ENCODE measurements at places on chromosomes 2 and 18.

DNA sequence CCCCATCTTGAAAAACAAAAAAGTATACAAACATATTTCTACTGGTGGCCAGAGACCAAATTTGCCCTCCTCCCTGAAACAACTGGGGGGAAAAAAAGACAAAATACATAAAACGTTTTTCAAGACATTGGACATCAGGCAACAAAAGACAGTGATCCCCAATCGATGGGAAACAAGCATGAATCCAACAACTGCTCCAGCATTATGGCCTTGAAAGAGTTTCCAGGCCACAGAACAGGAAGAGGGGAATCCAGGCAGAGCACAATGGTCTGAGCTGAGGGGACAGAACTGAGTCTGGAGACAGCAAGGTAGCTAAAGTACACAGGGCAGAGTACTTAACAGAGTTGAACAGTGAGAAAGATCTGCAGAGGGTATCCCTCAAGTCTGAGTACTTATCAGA is 4.4 kb downstream of the CCDC88A start:
- no peak for DNase-seq

- DNase-seq, result no peak
Observed at GRCh38 chr2:17864676-17865075, 13.8 kb upstream of the KCNS3 start.

DNA sequence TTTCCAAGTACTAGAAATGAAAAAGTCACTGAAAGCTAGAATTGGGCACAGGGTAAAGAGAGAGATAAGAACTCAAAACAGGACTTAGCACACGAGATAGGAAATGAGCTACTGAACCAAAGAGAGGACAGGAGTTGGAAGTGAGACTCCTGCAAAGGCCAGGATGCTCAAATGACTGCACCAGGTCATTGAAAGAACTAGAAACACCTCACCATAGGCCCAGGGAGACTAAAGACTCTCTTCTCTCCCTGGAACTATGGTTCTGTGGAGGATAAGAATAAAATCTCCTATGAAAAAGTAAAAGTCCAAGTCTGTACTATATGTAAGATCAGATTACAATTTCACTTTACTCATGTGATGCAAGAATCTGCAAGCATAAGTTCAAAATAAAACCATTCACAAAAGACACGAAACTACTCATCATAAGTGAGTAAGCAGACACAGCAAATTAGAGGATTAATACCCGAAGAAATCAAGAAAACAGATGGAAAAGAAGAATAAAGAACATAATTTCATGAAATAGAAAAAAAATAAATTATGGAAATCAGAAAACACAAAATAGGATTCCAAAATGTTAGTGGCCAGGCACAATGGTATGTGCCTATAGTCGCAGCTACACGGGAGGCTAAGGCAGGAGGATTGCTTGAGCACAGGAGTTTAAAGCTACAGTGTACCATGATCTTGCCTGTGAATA is 6.5 kb downstream of the NBAS start:
- DNase-seq, result no peak

- DNase-seq, result no peak
Observed at GRCh38 chr18:22399949-22400348, 17.8 kb downstream of the CTAGE1 start.

GRCh38 chr2:128779301-128780095 is 460.8 kb upstream of the HS6ST1 start:
- DNase-seq, result no peak

DNA sequence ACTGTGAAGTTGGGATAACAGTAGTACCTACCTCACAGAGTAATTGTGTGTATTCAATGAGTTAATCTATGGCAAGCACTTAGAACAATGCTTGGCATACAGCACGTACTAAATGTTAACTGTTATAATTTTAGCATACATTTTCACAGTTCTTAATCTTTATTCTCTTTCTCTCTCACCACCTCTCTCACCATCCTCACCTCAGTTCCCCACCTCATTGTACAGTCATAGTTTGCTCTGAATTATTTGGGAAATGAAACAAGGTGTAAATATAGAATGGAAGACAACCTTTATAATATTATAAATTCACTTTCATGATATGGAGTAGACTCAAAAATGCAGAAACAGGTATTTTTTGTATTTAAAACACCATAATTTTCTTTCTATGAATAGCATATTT is 40.0 kb upstream of the DNAH7 start:
- DNase-seq, result no peak

- DNase-seq, result peak; percentile 38
Observed at GRCh38 chr2:136131961-136132824, 14.2 kb upstream of the CXCR4 start.

DNA sequence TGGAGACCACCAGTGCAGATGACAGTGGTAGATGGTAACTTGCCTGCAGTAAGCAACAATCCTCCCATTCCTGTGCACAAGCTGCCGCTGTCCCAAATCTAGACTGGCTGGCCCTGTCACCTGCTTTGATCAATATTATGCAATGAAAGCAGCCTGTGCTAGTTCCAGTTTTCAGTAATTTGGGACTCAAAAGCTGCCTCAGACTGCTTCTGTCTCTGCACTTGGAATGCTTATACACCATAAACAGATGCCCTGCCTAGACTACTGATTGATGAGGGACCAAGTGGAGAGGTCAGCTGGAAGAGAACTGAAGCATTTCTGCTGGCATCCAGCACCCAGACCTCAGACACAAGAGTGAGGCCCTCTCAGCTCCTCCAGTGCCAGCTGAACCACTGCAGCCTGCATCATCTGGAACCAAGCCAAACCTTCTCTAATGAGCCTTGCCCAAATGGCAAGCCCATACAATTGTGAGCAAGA is 24.9 kb downstream of the CCBE1 start:
- no peak for DNase-seq

DNA sequence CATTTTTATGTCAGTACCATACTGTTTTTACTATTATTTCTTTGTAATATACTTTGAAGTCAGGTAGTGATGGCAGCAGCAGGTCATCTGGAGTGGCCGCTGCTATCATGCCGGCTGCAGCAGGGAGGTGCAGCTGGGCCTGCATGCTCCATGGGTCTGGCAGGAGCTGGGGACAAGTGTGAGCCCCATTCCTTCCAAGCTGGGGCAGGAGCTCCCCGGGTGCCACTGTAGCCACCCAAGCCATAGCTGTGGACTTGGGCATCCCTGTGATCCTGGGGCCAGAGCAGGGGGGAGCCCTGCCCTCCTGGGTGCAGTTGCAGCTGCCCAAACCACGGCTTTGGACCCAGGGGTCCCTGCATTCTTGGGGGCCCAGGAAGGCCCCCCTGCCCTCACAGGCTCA is 59.2 kb downstream of the CSRNP3 start:
- no peak for DNase-seq

GRCh38 chr2:128813352-128814034 is 494.8 kb upstream of the HS6ST1 start:
- DNase-seq, result no peak

DNA sequence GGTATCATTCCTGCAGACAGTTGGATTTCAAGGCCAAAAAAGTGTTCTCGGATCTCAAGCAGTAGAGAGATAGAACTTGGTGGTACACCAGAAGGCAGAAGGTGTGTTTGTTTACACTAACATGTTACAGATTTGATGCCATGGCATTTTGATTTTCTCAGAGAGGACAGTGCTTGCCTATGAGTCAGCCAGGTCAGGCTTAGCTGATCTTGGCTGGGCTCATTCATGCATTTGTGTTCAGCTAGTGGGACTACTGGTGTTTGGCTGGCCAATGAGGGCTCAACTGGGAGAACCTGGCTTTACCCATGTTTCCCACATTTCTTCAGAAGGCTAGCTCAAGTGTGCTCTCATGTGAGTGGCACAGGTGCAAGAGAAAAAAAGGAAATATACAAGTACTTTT is 162.0 kb downstream of the C1D start:
- no peak for DNase-seq

- DNase-seq, result no peak
Observed at GRCh38 chr2:68734688-68735525, at the start of gene ARHGAP25. ARHGAP25 (plus strand) TSS chr2:68734811; CDS start chr2:68735200, 389 bp downstream.

GRCh38 chr18:23053776-23054457 is 81.4 kb upstream of the CABLES1 start:
- no peak for DNase-seq

Measured in activated T-helper 1 cell treated with anti-CD3 and anti-CD28 coated beads, Interleukin-2, amount 50 U/mL, for 16 hours (primary cell).